ENCODE measurements at places on chromosomes 2 and 18.

GRCh38 chr2:52405980-52406379 is 1361.6 kb upstream of the CHAC2 start:
- H3K36me3 ChIP-seq, result no peaks in the 10 kb centered on the region
- no peak for DNase-seq
- no peaks in the 10 kb centered on the region for H3K27me3 ChIP-seq
- H3K4me1 ChIP-seq, result peaks cover 8% of the 10 kb centered on the region
- no peak overlapping the region for H3K27ac ChIP-seq

GRCh38 chr2:96218508-96219131 is 10.0 kb upstream of the STARD7 start:
- no peak overlapping the region for H3K27ac ChIP-seq
- H3K36me3 ChIP-seq, result no peaks in the 10 kb centered on the region

DNA sequence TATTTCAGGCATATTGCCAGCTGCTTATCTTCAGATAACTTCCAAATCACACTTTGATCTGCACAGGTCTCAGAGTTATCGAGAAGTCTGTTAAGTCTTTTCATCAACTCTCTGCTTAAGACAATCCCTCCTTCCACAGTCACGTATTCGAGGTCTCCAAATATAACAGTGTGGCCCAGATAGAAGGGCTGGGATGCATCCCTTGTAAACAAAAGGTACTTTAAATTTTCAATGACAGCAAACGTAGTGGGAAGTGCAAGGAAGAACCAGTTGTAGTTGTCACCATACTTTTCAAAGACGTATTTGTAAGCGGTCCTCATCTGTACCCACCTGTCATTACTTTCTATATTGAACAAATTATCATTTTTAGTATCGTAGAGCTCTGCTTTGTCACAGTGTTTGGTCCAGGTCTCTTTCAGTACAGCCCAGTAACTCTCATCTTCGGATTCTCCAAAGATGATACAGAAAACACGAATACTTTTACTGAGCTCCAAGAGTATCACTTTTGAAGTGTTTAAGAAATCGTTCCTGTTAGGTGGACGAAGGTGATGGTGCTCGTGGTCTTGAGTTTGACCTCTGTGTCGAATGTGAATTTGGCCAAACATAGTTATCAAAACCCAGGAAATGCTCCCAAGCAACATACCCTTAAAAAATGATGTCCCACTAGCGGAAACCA is 445 bp downstream of the C1GALT1C1L start:
- DNase-seq, result no peak
- H3K27me3 ChIP-seq, result peaks cover 4% of the 10 kb centered on the region
- H3K4me1 ChIP-seq, result peaks cover 4% of the 10 kb centered on the region
- peak overlapping the region; percentile 38 for H3K27ac ChIP-seq
- peak overlapping the region; percentile 68 for H3K4me3 ChIP-seq

GRCh38 chr18:32509111-32509510 is 38.4 kb upstream of the GAREM1 start:
- H3K36me3 ChIP-seq, result no peaks in the 10 kb centered on the region
- no peak overlapping the region for H3K4me3 ChIP-seq
- no peak overlapping the region for H3K27ac ChIP-seq
- H3K4me1 ChIP-seq, result no peaks in the 10 kb centered on the region

- H3K4me1 ChIP-seq, result no peaks in the 10 kb centered on the region
- no peak overlapping the region for H3K4me3 ChIP-seq
- peaks cover 28% of the 10 kb centered on the region for H3K27me3 ChIP-seq
These were observed 26.5 kb upstream of the KCNS3 start for GRCh38 chr2:17851731-17852585.

DNA sequence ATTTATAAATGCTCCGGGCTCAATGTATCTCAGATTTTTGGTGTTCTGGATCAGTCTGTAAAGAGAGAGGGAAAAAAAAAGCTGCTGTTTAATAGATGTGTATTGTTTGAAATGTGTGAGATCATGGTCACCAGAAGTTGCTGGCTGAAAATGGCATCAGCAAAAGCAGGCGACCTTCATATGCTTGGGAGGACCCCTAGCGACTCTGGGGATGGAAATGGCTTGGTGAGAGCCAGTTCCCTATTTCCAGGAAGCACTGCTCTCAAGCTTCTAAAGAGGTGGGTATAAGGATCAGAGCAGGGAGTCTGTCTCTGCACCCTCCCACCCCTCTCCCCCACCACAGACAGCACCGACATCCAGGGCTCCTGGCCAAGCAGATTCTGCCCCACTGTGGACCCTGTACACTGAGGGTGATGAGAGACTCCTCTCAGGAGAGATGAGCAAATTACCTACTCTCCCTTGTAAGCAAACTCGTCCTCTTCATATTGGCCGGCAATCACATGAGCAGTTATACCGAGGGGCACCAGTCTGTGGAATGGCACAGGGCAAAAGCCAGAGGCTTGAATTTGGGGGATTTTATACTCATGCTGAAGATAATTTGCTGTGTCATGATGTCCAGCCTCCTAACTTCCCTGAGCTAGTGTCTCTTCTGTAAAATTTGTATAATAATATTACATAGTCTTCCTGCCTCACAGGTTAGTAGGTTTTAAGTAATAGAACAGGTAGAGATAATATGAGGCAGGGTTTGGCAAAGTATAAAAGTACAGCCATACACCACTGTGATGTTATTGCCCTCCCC is 29.6 kb downstream of the LHCGR start:
- no peaks in the 10 kb centered on the region for H3K36me3 ChIP-seq
- no peak overlapping the region for H3K4me3 ChIP-seq
- H3K27ac ChIP-seq, result no peak overlapping the region
- DNase-seq, result no peak
- no peaks in the 10 kb centered on the region for H3K27me3 ChIP-seq

DNA sequence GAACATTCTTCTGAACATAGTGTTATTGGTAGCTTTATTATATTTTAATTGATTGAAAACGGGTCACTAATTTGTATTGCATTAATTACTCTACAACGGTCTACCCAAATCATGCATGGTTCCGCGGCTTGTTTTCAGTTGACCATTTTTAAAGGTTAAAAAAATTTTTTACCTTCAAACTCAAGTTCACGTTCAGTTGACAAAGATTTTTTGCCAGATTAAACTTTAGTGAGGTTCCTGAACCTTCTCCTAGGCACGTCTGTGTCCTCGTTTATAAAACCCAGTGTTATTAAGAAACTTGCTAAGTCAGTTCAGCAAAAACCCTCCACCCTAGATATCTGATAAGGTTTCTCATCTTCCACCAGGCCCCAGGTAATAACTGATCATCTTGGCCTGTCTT is 331.2 kb downstream of the ALK start:
- no peaks in the 10 kb centered on the region for H3K27me3 ChIP-seq
- no peak overlapping the region for H3K27ac ChIP-seq
- no peaks in the 10 kb centered on the region for H3K36me3 ChIP-seq
- H3K4me3 ChIP-seq, result no peak overlapping the region

DNA sequence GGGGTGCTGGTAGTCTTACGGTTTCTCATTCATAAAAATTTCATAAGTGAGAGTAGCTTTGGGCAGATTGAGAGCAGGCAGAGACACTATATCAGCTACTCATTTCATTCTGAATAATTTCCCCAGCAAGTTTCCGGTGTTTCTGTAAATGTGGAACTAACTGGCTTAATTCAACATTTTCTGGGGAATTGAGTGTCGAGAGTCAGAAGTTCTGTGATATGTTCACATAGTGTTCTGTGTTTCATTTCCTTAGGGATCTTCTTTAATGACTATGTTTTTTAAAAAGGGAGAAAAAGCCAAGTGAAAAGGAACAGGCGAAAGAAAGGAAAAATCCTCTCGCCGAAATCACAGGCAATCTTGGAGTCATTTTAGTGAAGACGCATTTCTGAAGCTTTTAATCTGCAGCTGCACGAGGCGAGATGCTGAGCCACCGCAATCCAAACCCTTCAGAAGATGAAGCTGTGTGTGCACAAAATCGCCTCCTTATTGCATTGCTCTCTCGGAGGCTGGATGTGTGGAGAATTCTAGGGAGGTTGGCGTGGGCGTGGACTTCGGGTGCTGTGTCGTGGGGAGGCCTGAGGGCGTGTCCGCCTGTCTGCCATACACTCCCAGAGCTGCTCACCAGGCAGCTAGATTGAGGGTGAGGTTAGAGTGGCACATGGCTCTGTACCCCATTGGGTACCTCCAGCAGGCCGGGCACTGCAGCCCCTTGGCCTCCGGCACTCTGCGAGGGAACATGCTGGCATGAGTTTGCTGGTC is 38.4 kb upstream of the HDAC4 start:
- H3K36me3 ChIP-seq, result no peaks in the 10 kb centered on the region
- peaks cover 13% of the 10 kb centered on the region for H3K4me1 ChIP-seq
- H3K4me3 ChIP-seq, result no peak overlapping the region
- no peak for DNase-seq
- peaks cover 81% of the 10 kb centered on the region for H3K27me3 ChIP-seq
- no peak overlapping the region for H3K27ac ChIP-seq

DNA sequence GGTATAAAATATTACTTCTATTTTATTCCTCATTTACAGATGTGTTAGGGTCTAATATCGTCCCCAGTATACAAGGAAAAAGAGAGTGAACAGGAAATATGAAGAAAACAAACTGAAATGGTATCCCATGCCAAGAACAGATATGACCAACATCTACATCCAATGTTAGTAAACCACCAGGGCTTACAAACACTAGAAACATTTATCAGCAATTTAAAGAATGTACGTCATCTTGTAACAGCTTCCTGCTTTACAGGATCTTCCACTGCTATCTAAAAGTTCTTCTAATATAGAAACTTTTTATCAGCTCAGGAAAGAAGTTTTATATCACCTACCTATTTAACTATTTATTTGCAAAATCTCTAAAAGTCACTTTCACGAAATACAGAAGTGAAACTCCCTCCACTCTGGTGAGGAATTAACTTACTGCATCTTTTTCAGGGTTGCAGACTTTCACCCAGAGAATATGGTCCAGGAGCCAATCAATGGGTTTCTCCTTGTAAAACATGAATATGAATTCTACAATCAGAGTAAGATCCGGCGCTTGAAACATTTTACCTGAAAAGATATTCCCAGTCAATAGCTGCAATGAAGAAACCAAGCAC is 35.2 kb downstream of the UNC50 start:
- H3K4me1 ChIP-seq, result peaks cover 2% of the 10 kb centered on the region
- H3K27ac ChIP-seq, result no peak overlapping the region
- peaks cover 57% of the 10 kb centered on the region for H3K36me3 ChIP-seq
- H3K27me3 ChIP-seq, result no peaks in the 10 kb centered on the region

GRCh38 chr2:84704505-84705244 is 176.2 kb downstream of the TRABD2A start:
- H3K27me3 ChIP-seq, result no peaks in the 10 kb centered on the region
- no peaks in the 10 kb centered on the region for H3K36me3 ChIP-seq
- no peak overlapping the region for H3K27ac ChIP-seq

DNA sequence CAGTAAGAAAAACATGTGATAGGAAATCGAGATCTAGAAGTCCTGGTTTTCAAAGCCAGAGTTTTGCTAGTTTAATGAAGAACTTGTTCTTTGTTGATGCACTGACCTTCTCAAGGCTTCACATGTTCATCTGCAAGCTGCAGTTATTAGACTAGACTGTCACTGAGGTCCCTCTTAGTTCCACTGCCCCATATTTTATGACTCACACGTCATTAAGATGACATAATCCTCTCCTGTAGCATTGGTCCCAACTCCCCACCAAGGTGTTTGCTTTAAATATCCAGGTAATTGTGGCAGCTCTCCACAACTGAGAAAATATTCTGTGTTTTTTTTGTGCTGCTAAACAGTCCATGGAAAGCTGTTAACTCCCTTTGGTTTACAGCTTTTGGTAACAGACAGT is 149.7 kb downstream of the MREG start:
- H3K36me3 ChIP-seq, result no peaks in the 10 kb centered on the region
- no peak for DNase-seq
- no peak overlapping the region for H3K27ac ChIP-seq
- no peaks in the 10 kb centered on the region for H3K27me3 ChIP-seq
- no peaks in the 10 kb centered on the region for H3K4me1 ChIP-seq

GRCh38 chr18:79384151-79384807 is 11.5 kb upstream of the NFATC1 start:
- no peak overlapping the region for H3K4me3 ChIP-seq
- H3K27me3 ChIP-seq, result peaks cover 38% of the 10 kb centered on the region
- no peak overlapping the region for H3K27ac ChIP-seq
- DNase-seq, result no peak

DNA sequence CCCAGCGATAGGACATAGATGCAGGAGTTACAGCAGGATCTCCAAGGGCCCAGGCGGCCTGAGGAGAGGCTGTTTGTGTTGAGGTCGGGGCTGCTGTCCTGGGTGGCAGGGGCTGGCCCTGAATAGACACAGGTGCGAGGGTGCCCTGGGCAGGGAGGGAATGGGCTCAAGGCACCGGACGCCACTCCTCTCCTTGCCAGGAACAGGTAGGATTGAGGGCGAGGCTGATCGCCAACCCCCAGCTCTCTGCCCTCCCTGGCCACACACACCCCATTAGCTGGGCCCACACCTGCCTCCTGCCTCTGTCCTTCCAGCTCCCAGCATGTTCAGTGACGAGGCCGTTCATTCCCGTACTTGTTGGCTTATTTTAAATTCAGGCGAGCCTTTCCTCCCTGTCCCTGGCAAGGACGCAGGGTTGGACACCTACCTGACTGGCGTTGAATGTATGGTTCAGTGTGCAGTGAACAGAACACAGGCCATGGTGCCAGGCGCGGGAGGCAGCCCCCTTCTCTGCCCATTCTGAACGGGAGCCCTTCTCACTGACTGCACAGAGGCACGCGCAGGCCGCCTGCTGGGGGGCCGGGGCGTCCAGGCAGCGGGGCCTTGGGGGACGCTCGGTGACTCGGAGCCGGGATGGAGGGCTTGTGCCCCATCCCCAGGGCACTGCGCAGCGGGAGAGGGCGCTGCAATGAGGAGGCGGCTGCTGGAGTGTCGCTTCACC is 41.3 kb upstream of the SNED1 start:
- no peak overlapping the region for H3K4me3 ChIP-seq
- H3K27ac ChIP-seq, result no peak overlapping the region
- H3K27me3 ChIP-seq, result no peaks in the 10 kb centered on the region
- H3K4me1 ChIP-seq, result peaks cover 42% of the 10 kb centered on the region
- peak; percentile 10 for DNase-seq

DNA sequence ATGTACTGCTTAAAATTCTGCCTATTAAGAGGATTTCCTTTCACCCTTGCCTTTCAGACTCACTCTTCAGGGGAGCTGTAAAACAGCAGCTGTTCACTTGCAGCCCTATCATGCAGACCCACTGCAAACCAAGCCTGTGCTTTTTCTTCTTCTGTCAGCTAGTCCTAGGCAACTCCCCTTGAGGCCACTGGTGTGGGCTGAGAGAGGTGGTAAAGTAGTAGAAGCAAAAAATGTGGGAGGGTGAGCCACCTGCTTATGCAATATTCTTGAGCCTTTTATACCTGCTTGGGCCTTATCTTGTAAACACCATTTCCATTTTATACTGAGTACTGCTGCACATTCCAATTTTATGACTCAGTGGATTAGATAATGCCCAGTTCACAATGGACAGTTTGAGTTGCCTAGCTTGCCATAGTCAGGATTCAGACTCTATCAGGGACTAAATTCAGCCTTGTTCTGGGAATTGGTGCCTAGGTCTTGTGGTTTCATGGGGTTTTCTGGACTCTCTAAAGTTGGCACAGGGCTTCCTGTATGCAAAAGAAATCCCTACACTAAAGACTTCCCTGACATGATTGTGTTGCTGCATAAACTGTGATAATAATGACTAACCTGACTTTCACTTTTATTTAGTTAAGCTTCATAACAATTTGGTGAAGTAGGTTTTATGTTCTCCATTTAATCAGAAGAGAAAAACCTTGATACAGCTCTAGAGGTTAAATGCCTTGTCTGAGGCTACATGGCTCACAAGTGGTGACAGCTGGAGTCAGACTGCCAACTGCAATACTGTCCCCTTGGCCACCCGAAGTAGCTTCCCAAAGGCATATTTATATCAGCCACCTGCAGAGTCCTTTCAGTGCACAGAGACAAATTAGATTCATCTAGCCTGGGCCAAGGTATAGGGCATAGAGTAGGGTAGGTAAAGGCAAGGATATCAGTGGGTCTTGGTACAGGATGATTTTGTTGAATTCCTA is 47.4 kb upstream of the KDM3A start:
- H3K4me3 ChIP-seq, result no peak overlapping the region
- H3K27ac ChIP-seq, result peak overlapping the region; percentile 89
- DNase-seq, result peak; percentile 30
- no peaks in the 10 kb centered on the region for H3K27me3 ChIP-seq
- peaks cover 23% of the 10 kb centered on the region for H3K4me1 ChIP-seq
- no peaks in the 10 kb centered on the region for H3K36me3 ChIP-seq
